ENCODE measurements at places on chromosomes 2 and 18. TPM values are rescaled to one million over a fixed set of nuclear protein-coding genes. Genes with fewer than 3 reads are reported as not detected.

Gene HDAC4
- 8.3 TPM for polyA plus RNA-seq

Gene PCARE
- 0.02 TPM for polyA plus RNA-seq

Gene GTF3C2
- polyA plus RNA-seq: 60.9 TPM

Gene CCDC148
- polyA plus RNA-seq: 0.30 TPM
